ENCODE measurements at places on chromosomes 16 and 17.
A peak's percentile ranks its signal among the peaks of the same experiment; 100 is the strongest.

GRCh38 chr16:67163164-67163998 is 1.2 kb upstream of the HSF4 start:
- DNase-seq: peak; percentile 75

- no peak for DNase-seq
These were observed 52.2 kb upstream of the CHMP6 start for GRCh38 chr17:80939151-80940145.

GRCh38 chr16:89903908-89904515 is 14.7 kb upstream of the MC1R start:
- no peak for DNase-seq

GRCh38 chr17:69282002-69282401 is 44.9 kb downstream of the ABCA5 start:
- no peak for DNase-seq

DNA sequence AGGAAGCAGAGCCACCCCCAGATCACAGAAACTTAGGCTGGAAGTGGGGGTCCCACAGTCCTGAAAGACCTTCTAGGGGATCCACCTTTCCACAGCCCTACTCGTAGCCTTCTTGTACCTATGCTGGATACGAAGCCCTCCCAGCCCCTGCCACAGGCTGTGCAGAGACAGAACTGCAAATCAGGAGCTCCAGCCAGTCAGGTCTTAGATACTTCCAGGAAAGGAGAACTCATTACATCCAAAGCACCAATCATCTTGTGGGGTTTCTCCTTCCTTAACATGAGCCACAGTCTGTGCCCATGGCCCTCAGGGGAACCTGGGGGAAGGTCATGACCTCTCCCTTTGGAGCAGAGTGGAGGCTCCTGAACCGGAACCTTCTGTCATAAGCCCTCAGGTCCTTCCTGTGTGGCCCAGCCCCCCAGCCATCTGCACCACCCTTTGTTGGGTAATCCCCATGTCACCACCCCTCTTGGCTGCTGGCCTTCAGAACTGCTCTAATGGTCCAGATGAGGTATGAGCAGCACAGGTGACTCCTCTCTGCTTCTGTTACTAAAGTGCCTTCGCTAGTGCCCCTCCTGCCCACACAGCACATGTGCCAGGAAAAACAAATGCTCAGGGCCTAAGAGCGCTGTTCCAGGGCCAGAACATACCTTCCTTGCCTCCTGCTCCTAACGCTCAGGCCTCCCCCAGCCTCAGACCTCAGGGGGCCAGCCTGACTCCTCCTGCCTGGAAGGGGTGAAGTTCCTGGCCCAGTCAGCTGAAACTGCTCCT is 14.6 kb downstream of the SRCIN1 start:
- peak; percentile 74 for DNase-seq

GRCh38 chr17:46818316-46818928 is at the start of gene WNT3:
Gene WNT3 (minus strand): TSS chr17:46818692. CDS start chr17:46818597, 95 bp downstream.
- peak; percentile 48 for DNase-seq

DNA sequence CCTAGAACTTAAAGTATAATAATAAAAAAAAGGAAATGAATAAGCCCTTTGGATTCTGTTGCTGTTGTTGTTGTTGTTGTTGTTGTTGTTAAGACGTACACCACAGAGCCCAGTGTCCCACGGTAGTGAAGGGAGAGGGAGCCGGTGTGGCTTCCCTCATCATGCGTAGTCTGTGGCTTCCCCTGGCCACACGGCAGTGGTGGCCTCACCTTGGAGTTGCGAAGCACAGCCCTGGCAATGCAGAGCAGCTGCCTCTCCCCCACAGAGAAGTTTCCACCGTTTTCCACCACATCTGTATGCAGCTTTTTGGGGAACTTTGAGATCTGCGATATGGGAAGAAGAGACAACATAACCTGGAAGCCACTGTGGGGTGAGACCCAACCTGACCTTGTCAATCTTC is 14.1 kb upstream of the ABCC12 start:
- DNase-seq: no peak

GRCh38 chr16:4015275-4016004 is 100.8 kb downstream of the ADCY9 start:
- no peak for DNase-seq

DNA sequence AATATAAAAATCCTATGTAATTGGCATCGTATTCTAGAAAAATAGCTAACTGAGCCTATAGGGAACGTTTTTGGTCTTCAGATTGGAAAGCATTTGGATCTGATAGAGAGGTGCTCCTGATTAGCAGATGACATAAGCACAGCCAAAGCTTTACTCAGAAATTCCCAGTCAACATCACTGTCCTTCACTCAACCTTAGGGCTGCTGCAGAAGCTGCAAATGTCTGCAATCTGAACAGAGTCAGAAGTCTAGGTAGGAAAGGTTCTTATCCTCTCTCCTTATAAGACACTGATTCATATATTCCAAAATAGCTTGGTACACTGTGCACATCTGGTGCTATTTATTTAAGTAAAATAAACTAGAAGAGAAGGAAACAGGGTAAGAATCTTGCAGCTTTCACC is 19.2 kb downstream of the STRADA start:
- no peak for DNase-seq

GRCh38 chr17:15510361-15510760 is 42.9 kb upstream of the CDRT4 start:
- DNase-seq: no peak

GRCh38 chr17:44827863-44828262 is 2.2 kb downstream of the GJC1 start:
- DNase-seq: no peak
